ENCODE measurements at places on chromosomes 11 and 22.

GRCh38 chr11:72240461-72241290, 3.3 kb downstream of the PHOX2A start:
- no peak for DNase-seq

DNA sequence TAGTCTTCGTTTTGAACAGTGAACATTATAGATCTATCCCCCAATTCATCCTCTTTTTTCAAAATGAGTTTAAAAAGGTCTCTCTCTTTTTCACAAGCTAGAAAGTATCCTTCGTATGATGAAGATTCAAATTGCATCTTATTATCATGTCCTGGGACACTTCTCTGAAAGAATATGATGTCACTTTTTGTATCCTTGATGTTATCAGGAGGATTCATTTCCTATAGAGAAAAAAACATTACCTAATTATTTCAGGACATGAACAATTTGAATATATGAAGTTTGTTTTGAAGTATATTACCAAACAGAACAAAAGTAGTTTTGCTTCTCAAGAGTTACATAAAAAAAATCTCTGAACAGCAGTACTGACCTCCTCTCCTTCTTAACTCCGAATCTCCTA, 20.3 kb downstream of the IL18 start:
- DNase-seq: no peak

- no peak for DNase-seq
These were observed 119.7 kb downstream of the CWF19L2 start for GRCh38 chr11:107337917-107338316.

DNA sequence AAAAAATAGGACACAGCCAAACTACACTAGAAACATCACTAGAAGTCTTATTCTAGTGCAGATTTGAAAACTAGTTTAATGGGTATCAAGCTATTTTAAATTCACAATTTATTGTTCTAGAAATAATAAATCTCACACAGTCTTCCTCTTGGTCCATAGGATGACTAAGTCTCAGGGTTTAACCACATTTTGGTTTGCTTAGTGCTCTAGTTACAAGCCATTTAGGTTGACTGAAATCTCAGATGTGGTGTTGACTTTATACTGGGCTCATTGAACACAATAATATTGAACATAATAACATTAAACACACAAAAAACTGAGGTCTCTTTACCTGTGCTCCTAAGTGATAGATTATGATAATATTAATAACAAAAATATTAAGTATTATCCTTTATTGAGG, 760.3 kb upstream of the CCDC179 start:
- DNase-seq: no peak

DNA sequence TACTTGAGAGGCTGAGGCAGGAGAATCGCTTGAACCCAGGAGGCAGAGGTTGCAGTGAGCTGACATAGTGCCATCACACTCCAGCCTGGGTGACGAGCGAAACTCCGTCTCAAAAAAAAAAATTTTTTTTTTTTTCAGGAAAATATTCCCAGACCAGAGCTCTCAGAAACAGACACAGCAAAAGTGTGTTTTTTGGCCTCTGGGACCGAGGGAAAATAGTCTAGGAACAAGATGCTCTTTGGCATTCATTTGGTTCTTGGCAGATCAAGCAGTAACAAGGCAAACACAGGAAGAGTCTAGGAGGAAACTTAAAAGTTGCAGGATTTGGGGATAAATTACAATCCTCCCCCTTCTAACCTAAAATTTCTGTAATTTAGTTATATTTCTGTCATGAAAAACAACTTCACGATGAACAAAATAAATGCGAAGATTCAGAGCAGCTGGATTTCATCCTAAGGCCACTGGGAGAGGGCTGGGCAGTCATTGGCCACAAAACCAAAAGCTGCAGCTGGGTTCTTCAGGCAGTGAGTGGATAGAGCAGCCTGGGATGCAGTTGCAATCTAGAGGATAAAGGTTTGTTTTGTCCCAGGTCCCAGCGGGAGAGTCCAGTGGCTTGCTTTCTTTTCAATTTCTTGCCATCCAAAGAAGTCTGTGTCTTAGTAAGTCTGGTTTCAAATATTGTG, 19.7 kb downstream of the ATG16L2 start:
- no peak for DNase-seq

- no peak for DNase-seq
These were observed 5.0 kb upstream of the CCND1 start for GRCh38 chr11:69635804-69636511.

DNA sequence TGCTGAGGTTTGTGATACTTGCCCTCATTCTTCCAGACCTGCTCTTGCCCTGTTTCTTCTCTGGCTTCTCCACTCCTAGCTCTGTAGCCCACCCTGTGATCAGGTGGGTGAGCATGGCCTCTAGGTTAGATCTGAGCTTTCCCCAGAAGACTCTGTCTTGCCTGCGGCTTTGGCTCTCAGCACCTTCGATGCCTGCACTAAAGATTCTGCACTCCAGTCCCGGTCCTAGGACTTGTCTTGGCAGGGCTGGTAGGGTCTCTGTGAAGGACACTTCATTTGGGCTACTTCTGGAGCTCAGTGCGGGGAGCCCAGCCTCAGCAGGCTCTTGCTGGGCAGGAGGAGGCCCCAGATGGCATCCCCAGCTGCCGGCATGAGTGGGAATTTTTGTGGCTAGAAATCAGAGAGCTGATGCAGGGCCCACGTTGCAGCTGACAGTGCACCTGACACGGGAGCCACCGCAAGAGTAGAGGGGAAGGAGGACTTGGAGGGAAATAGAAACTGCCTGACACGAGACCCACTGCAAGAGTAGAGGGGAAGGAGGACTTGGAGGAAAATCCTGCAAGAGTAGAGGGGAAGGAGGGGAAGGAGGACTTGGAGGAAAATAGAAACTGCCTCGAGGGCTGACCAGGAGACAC, 226.9 kb upstream of the B3GAT1 start:
- DNase-seq: no peak

DNA sequence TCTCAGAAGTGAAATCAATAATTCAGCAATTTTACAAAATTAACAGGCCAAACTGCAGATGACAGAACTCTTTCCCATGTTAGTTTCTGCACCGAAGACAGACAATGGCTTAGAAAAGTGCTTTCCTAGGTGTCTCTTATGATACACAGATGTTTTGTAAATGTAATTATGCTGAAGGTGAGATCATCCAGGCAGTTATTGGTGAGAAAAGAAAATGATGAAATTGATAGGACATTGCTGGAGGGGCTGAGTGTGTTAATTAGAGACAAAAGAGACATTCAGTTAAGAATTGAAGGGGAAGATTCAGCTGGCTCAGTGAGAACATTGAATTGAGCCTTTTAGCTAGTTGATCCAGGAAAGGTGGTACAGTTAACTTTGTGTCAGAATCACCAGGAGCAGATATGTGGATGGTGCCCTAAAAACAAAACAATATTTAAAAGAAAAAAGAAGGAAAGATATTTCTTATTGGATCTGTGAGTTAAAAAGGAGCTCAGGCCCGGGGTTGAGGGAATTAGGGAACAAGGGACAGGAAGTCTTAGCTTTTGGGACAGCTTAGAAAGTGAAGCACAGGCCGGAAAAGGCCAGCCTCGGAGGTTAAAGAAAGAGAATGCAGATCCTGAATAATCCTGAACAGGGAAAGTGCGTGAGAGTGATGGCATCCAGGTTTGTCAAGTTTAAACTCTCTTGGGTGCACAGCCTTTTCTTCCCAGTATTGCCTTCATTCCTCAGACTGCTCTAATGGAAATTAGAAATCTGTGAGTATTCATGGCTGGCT, 16.9 kb downstream of the ARHGAP42 start:
- no peak for DNase-seq

DNA sequence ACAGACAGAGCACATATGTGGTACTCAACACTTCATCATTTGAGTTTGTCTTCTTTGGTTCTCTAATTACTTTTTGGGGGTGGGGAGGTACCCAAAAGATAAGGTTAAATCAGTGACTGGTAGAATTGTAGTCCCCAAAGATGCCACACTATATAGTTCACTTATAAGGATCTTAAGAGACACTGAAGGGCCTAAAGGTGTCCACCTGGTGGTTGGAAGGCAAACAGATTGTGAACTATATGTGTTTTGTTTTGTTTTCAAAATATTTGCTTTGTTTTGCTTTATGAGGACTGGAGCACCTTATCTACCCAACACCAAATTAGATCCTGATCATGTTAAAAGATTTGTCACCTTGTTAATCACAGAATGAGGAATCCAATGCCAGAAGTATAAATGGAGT, 136.1 kb downstream of the DCDC1 start:
- no peak for DNase-seq

DNA sequence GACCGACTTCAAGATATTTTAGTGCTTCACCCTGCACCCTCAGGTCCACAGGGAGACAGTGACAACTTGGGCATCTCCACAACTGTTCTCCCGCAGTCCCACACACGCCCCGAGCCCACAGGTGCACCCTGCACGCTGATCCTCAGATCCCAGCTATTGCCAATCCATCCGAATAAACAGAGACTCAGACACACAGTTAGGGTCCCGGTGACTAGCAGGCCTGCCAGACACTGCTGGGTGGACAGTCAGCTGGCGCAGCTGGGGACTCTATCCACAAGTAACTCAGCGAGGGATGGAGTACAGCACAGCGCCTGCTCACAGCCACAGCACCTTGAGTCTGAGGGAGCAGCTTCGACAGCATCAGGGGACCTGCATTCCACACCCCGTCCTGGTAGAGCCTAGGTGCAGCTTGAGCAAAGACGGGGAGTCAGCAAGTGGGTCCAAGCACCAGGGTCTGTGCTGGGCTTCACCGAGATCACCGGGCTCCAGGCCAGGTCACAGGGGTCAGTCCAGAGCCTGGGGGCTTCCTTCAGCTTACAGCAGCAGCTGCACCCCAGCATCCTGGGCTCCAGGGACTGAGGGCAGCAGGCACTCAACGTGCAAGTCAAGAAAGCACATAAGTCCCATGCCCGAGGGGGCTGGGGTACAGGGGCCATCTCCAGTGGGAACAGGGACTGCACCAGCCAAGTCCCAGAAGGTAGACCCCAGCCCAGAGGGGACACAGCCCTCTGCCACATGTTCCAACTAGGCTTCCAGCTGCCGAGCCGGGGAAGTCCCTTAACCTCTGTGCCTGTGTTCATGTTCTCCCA, 7.6 kb downstream of the RPL3 start:
- DNase-seq: no peak

GRCh38 chr11:37107415-37107814, 509.4 kb upstream of the RAG2 start:
- no peak for DNase-seq

- peak; percentile 93 for DNase-seq
These were observed 46.2 kb downstream of the IGF2 start for GRCh38 chr11:2092956-2093412.
